ENCODE measurements at places on chromosomes 11 and 22.

DNA sequence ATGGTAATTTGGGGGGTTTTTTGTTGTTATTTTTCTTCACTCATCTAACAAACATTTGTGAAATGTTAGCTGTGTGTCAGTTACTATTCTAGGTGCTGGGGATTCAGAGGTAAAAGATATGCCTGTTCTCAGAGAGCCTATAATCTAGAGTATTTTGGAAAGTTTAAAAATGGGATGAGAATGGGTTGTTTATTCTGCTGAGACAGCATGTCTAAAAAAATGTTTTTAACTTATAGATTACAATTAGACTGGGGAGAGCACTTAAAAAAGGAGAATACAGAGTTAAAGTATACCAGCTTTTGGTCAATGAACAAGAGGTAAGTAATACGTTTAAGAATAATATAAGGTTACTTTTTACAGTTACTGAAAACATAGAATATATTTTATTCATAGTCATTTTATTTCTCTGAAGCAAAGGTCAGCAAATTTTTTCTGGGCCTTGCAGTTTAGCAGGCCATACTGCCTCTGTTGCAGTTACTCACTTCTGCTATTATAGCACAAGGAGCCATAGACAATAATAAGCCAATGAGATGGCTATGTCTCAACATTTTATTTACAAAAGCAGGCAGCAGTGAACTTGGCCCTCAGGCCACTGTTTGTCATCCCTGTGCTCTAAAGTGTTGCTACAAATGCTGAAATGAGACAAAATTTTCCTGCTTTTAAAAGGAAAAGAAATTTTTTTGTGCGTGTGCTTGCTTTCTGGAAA, 60.0 kb downstream of the DKK3 start:
- DNase-seq = no peak

- no peak for DNase-seq
Observed at GRCh38 chr11:69001243-69002081, 11.6 kb downstream of the MRGPRF start.

- DNase-seq = no peak
Observed at GRCh38 chr11:110141812-110142211, 48.6 kb downstream of the ZC3H12C start.

DNA sequence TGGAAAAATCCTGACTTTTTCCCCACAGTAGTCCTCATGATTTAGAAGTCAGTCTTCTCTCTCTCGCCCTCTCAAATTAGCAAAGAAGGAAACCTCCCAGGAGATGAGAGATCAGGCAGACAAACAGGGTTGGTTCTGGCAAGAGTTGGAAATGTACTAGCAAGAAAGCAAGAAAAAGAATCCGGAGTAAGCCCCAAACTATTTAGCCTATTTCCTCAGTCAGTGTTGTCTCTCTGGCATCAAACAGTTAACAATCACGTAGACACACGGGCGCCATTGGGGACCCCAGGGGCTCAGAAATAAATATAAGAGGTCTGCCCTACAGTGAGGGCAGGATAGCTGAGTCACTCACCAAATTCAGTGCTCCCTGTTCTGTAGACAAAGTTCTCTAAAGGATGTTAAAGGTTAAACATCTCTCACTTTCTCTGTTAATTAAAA, 4.7 kb downstream of the C11orf52 start:
- DNase-seq = no peak

DNA sequence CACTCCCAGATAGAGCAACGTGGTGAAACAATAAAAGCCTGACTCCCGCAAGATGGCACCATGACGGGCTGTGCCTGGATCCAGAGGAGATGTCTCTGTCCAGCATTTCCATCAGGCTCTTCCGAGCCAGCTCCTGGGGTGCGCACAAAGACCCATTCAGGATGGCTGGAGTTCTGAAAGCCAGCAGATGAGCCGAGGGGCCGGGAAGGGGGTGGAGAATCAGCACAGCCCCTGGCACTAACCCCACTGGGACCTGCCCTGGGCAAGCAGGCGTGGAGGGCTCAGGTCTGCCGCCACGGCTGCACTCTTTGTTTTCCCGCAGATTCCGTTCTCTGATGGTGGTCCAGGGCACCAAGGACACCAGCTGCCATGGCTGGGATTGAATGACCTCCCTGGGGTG, 97.2 kb upstream of the BLID start:
- no peak for DNase-seq

DNA sequence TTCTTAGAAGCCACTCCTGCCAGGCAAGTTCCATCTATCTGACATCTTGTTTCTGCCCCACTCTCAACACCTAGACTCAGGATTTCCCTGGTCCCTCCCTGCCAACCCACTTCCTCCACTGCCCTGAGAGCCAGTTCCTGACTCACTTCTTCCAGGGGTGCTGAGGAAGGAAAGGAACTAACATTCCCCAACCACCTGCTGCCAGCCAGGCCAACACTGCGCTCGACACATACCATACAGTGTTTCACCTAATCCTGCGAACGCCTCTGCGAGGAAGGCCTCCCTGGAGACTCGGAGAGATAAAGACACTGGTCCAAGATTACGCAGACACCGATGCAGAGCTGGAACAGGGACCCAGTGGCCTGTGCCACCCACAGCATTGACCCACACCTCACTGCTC, 40.2 kb downstream of the MICAL3 start:
- DNase-seq = no peak

DNA sequence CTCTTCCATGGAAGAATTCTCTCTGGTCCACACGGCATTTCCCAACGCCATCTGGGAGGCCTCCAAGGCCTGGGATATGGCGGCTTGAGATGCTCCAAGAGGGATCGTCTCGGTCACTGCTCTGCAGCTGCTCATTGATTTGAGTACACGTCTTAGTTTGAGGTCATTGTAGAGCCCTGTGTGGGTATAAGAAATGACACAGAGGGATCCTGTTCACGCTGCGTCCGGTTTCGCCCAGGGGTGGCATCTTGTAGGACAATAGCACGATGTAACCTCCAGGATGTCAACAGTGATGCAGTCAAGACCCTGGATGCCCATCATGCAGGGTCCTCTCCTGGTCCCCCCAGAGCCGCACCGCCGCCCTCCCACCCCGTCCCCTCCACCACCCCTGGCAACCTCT, 564.6 kb downstream of the BRD1 start:
- DNase-seq = no peak
